Stimulated activated CD8-positive, alpha-beta memory T cell treated with anti-CD3 and anti-CD28 coated beads, Interleukin-4, amount 100 ng/mL, for 48 hours (primary cell): ENCODE measurements at places on chromosomes 12 and 14.
A peak's percentile ranks its signal among the peaks of the same experiment; 100 is the strongest.

DNA sequence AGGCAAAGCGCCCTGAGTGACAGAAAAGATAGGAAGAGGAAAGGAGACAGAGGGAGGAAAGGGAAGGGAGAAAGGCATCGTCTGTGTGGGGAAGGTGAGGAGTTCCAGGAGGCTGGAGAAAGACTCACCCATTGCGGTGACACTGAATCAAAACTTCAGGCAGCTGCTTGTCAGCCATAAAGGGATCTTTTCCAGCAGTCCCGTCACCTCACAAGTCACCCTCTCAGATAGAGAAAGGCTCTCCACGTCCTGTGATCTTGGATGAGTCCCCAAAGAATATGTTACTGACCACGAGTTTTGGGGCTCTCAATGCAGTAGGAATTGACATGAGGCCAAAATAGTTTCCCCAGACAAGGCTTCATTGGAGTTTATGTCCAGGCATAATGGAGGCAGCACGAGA lies 9.8 kb upstream of the GMFB start:
- no peak for DNase-seq

GRCh38 chr14:52026901-52027300 lies 37.6 kb downstream of the RTRAF start:
- no peak for DNase-seq

DNA sequence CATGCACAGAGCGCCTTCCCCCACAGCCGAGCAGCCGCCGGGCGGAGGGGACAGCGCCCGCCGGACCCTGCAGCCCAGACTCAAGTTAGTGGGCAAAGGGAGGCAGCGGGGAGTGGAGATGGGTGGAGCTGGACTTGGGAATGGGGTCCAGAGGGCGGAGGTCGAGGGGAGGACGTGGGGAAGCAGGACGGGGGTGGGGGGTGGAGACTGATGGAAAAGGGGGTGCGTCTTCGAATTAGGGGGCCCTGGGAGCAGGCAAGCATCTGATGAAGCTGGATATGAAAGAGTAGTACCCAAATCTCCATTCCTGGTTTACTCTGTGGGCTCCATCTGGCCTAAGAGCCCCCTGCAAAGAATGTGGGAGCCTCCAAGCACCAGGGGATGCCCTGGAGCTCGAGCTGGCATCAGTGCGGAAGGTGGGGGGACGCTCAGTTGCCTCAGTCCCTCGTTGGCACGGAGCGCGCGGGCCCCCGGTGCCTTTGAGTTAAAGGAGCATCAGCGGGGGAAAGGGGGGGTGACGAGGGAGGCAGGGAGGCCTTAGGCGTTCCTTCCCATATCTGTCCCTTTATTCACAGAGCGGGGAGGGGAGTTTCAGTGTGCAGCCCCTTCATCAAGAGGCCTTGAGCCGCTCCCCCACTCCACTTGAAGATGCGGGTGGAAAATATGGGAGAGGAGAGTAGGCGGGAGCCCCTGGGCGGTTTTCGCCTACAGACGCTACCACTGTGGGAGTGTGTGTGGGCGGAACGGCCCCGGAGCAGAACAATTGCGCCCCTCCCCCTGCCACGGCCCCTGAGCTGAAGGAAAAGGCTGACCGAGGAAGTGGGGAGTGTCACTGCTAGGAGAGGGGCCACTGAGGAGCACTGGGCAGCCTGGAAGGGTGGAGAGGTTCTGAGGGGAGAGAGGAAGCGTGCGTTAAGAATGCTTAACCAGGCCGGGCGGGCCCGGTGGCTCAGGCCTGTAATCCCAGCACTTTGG lies 644 bp downstream of the NAB2 start:
- DNase-seq, result peak; percentile 72

DNA sequence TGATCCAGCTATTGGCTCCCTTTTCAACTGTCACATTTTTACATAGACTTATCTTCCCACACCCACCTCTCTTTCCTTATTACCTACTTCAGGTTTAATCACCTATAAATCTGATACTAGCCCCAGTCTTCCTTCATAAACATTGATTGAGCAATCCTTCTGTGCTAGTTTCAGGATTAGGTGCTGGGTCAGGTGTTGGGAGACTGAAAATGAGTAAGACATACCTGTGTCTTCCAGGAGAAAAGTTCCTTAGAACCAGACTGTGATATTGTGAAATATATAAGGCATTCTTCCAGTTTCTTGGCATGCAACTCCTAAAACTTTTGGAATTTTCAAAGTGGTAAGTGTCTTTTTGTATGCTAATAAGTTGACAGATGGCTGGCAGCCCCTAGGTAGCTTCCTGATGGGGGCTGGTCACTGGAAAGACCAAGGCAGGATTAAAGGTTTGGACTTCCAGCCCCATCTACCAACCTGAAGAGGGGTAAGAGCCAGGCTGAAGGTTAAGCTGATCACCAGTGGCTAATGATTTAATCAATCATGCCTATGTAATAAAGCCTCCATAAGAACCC lies 4.6 kb downstream of the ANO6 start:
- no peak for DNase-seq

DNA sequence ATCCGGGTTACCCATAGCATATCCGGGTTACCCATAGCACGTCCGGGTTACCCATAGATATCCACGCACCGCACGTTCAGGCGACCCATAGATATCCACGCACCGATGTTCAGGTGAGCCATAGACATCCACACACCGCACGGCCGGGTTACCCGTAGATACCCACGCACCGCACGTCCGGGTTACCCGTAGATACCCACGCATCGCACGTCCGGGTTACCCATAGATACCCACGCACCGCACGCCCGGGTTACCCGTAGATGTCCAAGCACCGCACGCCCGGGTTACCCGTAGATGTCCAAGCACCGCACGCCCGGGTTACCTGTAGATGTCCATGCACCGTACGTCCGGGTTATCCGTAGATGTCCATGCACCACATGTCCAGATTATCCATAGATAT lies 60.3 kb upstream of the SYT1 start:
- DNase-seq, result no peak

GRCh38 chr12:56983386-56983785 lies 23.0 kb downstream of the ZBTB39 start:
- DNase-seq, result no peak

GRCh38 chr12:90333424-90333823 lies 621.6 kb downstream of the CCER1 start:
- no peak for DNase-seq

GRCh38 chr12:55624056-55624455 lies 12.6 kb upstream of the OR10P1 start:
- peak; percentile 59 for DNase-seq

- no peak for DNase-seq
Observed at GRCh38 chr12:66629138-66629870, 49.6 kb downstream of the GRIP1 start.

- no peak for DNase-seq
Observed at GRCh38 chr14:50783563-50783962, 47.4 kb downstream of the NIN start.

GRCh38 chr12:60391051-60391450 lies 795.2 kb downstream of the SLC16A7 start:
- DNase-seq, result no peak

- no peak for DNase-seq
Observed at GRCh38 chr12:58097741-58098140, 156.4 kb downstream of the ATP23 start.

- no peak for DNase-seq
Observed at GRCh38 chr14:51554953-51555352, 96.8 kb upstream of the FRMD6 start.

DNA sequence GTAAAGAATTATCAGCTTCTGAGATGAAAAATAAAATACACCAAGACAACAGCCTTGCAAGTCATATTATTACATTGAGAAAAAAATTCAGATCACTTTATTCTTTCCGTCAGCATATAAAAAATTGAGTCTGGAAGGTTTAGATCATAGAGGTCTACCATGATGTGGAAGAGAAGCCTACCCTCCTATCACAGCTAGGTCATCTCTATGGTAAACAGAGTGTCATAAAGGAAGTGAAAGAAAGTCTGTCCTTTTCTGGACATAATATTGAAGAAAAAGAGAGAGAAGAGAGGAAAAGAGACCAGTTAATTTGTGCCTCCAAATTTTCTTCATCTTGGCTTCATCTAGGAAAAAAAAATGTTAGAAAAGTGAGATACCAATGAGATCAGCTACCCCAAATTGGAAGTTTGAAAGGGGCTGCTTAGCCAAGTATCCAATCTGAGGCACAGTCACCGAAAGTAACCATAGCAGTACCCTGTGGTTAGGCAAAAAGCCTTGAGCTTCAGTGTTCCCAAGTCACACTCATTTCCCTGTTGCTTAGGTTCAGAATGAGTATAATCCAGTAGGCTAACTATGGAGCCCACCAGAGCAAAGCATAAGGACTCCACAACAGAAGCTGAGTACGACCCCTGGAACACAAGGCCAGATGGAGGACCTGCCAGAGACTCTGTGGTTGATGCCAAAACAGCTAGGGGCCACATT lies 38.1 kb downstream of the DUSP6 start:
- DNase-seq, result no peak

- no peak for DNase-seq
Observed at GRCh38 chr14:58722441-58722840, 84.7 kb downstream of the DACT1 start.

DNA sequence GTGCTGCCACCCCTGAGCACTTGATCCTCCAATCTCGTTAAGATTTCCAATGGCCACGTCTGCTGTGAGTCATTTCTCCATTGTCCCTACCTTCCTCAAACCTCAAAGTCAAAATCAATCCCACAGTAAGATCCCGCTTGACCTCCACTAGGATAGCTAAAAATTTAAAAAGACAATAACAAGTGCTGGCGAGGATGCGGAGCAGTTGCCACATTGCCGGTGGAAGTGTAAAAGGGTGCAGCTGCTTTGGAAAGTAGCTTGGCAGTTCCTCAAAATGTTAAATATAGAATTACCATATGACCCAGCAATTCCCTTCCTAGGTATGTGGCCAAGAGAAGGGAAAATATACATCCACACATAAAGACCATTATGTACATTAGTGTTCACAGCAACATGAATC lies 9.5 kb upstream of the BCL7A start:
- DNase-seq, result no peak

- DNase-seq, result no peak
Observed at GRCh38 chr12:107461222-107461975, 224.2 kb upstream of the PWP1 start.

GRCh38 chr12:77319166-77319565 lies 253.8 kb upstream of the E2F7 start:
- DNase-seq, result no peak

GRCh38 chr12:4320497-4320852 lies 538 bp upstream of the TIGAR start:
- no peak for DNase-seq
